ENCODE measurements at places on chromosomes 13 and 19.

- no peak for DNase-seq
Measured at GRCh38 chr13:21287331-21287907, 111.0 kb downstream of the MRPL57 start.

- peak; percentile 73 for DNase-seq
Measured at GRCh38 chr13:25440061-25440460, 68.3 kb downstream of the ATP8A2 start.

GRCh38 chr19:50478901-50479715 is 2.5 kb upstream of the GARIN5A start:
- no peak for DNase-seq

DNA sequence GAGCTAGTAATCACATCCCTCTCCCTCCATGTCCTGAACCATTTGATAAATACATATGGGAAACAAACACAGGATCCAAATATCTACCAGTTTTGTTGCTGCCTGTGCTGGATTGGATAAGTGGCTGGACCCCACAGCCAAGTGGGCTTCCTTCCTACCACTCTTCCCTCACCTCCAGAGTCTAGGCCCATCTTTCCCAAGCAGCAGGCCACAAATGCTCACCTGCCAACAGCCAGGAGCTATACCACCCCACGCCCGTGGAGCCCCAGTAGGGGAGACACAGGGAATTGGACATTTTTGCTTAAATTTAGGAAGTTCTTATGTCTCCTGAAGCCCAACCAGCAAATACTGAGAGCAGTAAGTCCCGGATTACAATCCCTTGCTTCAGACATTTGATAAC is 55.8 kb downstream of the HSPH1 start:
- no peak for DNase-seq

GRCh38 chr19:3397266-3398022 is 31.1 kb downstream of the NFIC start:
- no peak for DNase-seq
